Left renal cortex interstitium (tissue), 4 donors: ENCODE measurements at places on chromosomes 3 and 15.

- DNase-seq: no peak
Observed at GRCh38 chr15:34951993-34952392, 17.5 kb downstream of the AQR start.

DNA sequence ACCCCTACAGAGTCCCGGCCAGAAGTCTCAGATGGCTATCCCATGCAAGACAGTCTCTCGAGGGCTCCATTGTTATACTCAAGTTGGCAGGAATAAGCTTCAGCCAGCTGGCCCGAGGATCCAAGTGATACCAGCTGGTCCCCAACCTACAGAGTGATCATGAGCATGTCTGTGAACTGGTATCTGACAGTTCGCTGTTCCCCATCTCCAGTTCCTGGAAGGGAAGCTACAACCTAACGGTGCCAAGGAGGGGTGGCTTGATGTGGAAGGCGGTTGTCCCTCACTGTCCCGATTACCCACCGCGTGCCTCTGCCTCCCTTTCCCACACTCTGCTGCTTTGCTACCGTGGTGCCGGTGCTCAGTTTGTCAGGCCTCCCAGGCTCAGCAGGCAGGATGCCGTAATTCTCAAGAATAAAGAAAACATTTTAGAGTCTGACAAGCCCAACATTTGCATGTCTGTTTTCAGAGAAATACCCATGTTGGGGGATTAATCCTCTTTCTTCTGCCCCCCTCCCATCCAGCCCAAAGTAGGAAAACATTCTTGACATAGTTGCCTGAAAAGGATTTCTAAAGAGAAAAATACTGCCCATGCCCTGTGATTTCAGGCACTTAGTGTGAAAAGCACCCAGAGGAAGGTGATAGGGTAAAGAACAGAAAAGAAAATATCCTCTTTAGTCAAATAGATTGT lies 49.4 kb upstream of the HES1 start:
- DNase-seq: no peak

DNA sequence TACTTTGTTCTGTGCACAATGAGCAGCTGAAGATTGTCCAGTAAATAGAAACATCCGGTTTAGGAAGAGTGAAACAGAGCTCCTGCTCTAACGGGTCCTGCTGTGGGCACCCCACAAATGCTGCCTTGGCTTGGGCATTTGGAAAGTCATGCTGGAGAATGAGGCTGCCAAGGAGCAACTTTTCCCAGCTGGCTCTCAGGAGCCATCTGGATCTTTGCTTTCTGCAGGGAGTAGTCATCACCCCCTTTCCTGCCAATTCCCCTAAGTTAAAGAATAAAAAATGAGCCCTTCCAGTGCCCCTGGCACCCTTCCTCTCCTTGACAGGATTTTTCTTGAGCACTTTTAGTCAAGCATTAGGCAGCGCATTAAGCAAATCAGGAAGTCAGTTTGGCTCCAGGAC lies 90.0 kb downstream of the FAM43A start:
- DNase-seq: no peak

DNA sequence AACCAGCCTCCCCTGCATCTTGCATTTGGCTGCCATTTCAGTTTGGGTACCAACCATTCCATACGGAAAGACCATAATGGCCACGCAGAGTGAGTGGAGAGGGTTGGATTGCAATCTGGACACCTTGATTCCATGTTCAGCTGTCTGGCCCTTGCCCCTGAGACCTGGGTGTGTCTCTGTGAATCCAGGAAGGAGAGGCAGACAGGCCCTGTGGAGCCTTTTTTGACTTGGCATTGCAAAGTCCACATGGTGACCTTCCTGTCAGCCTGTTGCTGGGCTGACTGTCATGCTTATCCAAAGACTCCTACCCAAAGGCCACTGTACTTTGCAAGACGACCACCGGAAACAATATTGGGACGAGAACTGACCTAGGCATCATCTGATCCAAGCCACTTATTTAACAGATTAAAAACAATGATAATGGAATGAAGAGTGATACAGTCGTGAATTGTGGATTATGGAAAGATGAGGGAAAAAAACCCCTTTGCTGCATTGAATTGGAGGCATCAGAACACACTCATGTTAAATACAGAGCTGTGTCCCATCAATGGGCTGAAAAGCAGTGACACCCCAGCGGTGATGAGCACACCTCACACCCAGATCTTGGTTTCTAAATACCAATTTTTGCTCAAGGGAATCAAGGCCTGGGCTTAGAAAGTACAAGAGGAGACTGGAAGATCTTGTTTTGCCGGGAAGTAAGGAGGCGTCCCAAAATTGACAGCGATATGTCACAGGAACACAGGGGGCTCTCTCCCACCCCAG lies 86.0 kb downstream of the LRRK1 start:
- DNase-seq: no peak

- DNase-seq: peak; percentile 13
Observed at GRCh38 chr3:145557405-145557804, 603.6 kb downstream of the PLOD2 start.
